ENCODE measurements at places on chromosomes 2 and 18.

GRCh38 chr2:212523756-212524155 lies 14.8 kb downstream of the ERBB4 start:
- no peak for DNase-seq

GRCh38 chr2:227324642-227324994 lies 433 bp upstream of the MFF start:
- peak; percentile 23 for DNase-seq

- no peak for DNase-seq
Observed at GRCh38 chr2:26088038-26088643, 54.3 kb downstream of the RAB10 start.

- no peak for DNase-seq
Observed at GRCh38 chr2:53235836-53236582, 531.6 kb upstream of the CHAC2 start.

DNA sequence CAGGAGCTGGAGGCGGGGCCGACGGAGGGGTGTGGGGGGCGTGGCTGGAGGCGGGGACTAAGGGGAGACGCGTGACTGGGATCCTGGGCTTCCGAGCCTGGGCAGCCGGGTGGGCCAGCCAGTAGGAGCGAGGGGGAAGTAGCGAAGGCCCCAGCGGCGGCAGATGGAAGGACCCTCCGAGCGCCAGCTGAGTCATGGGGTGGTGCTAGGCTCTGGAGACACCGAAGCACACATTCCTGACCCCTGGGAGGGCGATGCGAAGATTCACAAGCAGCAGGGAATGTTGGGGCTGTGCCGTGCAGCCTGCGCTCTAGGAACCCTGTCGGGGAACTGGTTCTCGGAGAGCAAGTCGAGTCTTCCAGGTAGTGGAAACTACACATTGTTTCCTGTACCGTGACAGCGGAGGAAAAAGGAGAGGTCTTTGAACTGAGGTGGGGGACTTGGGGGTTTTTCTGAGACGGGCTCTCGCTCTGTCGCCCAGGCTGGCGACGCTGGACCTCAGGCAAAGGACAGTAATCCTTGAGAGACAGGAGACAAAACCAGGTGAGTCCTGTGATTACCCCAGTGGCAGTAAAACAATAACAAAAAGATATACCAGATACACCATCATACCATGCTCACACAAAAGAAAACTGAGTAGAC lies 650 bp upstream of the AFG3L2 start:
- no peak for DNase-seq

DNA sequence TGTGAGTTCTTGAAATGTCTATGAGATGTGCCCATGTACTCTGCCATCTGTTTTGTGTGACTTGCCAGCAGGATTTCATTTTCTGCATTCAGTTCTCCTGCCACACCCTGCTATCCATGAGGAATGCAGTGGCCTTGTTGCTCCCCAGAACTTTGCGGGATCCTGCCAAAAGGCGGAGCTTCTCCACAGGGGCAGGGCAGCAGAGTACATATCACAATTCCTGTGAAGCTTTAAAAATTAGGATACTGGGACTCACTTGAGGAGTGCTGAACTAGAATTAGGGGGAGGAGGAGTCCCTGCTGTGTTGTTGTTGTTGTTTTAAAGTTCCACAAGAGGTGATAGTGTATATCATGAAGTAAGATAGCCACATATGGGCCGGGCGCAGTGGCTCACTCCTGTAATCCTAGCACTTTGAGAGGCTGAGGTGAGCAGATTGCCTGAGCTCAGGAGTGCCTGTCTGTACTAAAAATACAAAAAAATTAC lies 76.4 kb downstream of the TANC1 start:
- peak; percentile 56 for DNase-seq

All from right hindlimb (tissue), 1 donor.